ENCODE measurements at places on chromosomes 1 and 21. TPM values are rescaled to one million over a fixed set of nuclear protein-coding genes. Genes with fewer than 3 reads are reported as not detected.

The SSR2 gene
- polyA plus RNA-seq: 206 TPM

The NEXN gene
- 228 TPM for polyA plus RNA-seq

The OLIG2 gene
- polyA plus RNA-seq: not detected

The HSPB7 gene
- 91.3 TPM for polyA plus RNA-seq

The EFNA3 gene
- polyA plus RNA-seq: 2.5 TPM

The SSBP3 gene
- polyA plus RNA-seq: 67.2 TPM

The PCP4L1 gene
- 0.23 TPM for polyA plus RNA-seq

The LCE2D gene
- not detected for polyA plus RNA-seq

The CHRM3 gene
- 2.3 TPM for polyA plus RNA-seq

The PRRX1 gene
- polyA plus RNA-seq: 179 TPM
